Suppressor macrophage treated with lipopolysaccharide for 1 hour (primary cell): ENCODE measurements at places on chromosomes 6 and 20.

DNA sequence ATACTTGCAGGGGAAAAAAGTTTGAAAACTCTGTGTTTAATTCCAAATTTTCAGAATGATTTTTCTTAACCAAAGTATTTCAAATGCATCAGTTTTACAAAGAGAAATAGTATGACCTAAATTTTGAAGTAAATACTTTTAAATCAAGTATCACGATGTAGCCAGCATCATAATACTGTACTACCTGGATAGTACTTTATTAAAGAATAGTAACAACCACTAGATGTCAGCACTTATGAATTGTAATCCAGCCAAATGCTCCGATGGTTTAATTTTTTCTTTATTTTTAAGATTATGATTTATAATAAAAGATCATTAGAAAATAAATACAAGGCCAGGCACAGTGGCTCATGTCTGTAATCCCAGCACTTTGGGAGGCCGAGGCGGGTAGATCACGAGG is 37.2 kb upstream of the HACE1 start:
- DNase-seq = no peak

DNA sequence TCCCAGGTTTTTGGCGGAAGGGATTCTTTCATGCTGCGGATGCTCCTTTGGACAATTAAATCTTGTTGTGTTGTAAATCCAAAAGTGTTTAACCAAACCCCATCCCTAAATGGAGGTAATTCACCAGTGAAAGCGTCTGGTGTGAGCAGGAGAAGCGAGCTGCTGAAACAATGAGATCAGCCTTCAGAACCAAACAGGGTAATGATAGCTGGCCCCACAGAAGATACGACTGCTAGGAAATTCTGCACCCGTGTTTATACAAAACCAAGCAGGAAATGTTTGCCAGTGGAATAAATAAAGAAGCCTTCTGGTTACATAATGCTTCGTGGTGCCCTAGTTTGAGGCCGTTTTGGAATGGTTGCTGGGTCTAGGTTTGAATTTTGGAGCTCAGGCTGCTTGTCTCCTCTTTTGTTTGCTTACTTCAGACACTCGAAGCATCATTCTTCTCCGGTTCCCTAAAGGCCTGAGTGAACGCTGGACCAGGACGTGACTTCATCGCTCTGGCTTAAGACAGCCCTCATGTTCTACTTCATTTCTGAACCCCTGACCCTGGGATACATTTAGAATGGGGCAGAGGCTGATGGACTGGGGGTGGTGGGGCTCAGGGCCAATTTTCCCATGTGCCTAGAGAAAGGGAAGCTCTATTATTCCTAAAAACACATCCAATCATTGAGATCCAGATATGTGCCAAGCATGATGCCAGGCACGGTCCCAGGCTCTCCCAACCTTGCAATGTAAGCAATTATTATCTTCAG is 61.6 kb upstream of the JAG1 start:
- DNase-seq = no peak

- DNase-seq = no peak
Observed at GRCh38 chr6:166930354-166930891, 25.9 kb downstream of the RNASET2 start.

DNA sequence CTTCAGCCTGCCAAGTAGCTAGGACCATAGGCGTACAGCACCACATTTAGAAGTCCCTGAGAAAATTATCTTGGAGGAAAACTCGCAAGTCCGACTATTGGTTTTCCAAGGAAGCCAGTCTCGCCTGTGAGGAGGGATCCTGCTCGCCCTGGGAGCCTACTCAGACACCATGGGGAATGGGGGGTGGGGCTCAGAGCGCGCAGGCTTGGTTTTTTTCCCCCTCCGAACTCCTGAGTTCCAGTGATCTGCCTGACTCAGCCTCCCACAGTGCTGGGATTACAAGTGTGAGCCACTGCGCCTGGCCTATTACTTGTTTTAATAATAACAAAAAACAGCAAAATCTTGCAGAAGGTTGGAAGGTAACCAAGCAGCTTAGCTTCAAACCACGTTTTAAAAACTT is 153.7 kb downstream of the OR2B2 start:
- no peak for DNase-seq

DNA sequence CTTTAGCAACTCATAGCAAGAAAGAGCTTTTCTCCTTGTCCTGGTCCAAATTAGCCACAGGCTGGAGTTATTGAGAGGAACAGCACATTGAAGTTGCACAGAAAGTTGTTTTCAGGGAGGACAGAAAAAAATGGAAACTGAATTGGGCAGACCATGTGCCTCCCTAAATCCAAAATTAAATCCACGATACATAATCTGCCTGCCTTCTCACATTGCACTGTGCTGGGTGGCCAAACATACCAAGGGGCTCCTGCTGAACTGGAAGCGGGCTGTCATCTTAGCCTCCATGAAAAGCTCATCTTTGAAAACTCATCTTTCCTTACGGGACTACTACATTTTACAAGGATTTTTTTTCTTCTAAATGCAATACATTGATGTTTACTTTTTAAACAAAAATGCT is 59.9 kb downstream of the TNFAIP3 start:
- DNase-seq = no peak

DNA sequence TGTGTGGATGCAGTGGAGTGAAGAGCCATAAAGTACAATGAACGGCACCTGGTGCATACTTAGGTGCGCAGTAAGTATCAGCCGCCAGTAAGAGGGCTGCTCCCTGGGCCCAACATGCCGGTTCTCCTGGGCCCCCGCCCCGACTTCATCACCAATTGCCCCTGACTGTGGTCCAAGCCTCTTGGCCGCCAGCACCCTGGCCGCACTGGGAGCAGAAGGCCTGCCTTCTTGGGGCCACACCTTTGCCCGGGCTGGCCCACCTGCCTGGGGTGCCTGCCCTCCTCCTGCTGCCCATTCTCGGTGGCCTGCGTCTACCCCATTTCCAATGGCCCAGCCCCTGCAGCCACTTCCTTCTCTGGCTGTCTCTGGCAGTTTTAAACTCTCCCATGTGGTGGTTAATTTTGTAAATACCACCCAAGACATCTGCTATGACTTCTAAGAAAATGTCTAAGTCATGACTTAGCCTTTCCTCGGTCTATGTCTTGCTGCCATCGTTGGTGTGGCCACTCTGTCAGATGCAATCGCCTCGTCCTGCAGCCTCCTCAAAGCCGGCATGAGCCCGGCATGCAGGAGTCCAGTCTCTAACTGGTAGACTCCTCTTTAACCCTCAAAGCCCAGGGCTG is 36.8 kb downstream of the PMEPA1 start:
- DNase-seq = no peak

DNA sequence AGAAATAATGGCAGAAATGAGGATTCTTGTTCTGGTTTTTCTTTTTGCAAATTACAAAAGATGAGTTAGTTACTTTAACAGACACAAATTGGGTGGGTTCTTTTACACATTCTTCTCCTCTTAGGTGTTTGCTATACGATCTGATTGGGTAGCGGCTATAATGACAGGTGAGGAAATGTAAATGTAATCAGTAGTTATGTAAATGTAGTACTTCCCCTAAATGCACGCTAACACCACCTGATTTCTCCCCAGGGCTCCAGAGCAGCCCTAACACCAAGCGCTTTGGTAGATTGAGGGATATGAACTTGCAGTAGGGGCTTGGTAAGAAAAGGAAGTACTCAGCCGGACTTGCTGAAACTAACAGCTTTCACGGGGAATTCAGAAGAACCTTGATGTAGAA is 499.4 kb upstream of the NOX3 start:
- DNase-seq = peak; percentile 10

DNA sequence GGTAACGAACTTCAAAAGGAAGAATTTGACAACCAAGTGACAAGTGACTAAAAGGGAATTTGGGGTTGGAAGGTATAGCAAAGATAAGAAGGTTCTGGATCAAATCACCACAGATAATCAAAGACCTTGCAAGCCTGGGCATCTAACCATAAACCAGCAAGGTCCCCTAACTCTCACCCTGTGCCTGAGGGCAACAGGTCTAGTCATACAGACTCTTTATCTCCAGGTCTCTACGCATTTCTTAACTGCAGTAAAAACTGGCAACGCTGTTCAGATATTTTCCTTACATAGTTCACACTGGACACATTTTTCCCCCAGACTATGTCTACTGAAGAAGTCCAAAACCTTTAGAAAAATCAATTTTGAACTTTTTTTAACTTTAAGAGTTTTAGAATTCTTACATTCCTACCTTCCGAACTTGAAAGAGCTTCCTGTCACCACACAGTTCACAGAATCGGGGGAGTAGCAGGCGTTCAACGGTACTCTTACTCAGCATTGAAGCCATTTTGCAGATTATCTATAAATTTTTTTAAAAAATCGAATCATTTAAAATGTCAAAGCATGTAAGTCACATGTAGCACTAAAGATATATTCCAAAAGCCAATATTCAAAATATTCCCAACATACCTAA is 23.0 kb upstream of the ANKRD60 start:
- no peak for DNase-seq

GRCh38 chr20:10236540-10237533 is 18.2 kb downstream of the SNAP25 start:
- no peak for DNase-seq

DNA sequence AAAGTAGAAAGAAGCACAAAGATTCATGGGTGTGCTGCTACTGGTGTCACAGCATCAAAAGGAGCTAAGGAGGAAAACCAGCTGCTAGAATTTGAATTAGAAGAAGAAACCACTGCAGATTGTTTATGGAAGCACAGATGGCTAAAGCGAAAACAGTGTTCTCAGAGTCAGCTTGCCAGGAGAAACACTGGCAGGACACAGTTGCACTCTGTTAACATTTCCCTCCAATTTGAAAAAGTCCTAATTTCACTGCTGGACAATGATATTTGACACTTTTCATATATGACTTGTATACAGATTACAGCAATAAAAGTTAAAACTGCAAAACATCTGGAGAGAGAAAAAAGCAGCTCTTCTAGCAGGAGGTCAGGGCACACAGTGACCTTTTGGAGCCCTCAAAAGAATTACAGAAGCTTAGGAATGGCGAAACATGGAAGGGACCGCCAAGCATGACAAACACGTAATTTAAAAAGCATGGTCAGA is 314.5 kb downstream of the COL12A1 start:
- DNase-seq = no peak

DNA sequence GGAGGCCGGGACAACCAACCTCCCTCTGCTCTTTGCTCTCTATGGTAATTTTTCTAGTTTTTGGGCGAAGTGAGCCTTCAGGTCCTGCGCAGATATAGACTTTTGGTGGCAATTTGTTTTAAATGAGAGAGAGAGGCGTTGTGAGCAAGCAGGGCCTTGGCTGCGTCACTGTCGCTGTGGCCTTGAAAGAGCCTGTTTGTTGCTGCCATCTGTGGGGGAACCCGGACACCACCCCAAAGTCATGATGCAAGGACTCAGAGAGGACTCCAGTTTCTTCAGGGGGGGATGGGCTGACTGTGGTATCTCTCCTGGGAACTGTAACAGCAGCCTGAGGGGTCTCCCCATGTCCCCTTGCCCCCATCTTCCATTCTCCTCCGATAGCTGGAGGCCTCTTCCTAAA is 462.7 kb upstream of the SULF2 start:
- DNase-seq = no peak

GRCh38 chr20:37734228-37734985 is 40.6 kb downstream of the CTNNBL1 start:
- peak; percentile 7 for DNase-seq

- no peak for DNase-seq
Observed at GRCh38 chr6:20845592-20845991, 311.3 kb downstream of the CDKAL1 start.

DNA sequence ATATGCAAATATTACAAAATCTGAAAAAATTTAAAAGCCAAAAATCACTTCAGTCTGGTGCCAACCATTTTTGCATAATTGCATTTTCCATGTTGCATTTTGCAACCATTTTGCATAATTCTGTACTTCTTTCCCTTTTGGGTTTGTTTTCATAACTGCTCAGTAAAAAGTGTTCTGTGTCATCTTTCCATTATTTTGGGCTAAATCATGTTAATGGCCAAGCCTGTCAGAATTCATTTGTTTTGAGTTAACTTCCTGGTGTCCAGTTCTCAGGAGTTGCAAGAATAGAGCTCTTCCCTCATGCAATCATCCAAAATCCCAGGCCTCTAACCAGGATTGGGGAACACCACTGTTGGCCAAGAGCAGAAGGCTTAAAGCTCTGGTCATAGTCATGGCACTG is 133.6 kb downstream of the MTHFD1L start:
- DNase-seq = peak; percentile 25

GRCh38 chr6:26205625-26206574 is 118.7 kb downstream of the HFE start:
- peak; percentile 80 for DNase-seq

- DNase-seq = peak; percentile 82
Observed at GRCh38 chr6:41271901-41272395, 14.5 kb downstream of the TREM1 start.

- DNase-seq = no peak
Observed at GRCh38 chr20:59365611-59366285, 65.3 kb downstream of the EDN3 start.

DNA sequence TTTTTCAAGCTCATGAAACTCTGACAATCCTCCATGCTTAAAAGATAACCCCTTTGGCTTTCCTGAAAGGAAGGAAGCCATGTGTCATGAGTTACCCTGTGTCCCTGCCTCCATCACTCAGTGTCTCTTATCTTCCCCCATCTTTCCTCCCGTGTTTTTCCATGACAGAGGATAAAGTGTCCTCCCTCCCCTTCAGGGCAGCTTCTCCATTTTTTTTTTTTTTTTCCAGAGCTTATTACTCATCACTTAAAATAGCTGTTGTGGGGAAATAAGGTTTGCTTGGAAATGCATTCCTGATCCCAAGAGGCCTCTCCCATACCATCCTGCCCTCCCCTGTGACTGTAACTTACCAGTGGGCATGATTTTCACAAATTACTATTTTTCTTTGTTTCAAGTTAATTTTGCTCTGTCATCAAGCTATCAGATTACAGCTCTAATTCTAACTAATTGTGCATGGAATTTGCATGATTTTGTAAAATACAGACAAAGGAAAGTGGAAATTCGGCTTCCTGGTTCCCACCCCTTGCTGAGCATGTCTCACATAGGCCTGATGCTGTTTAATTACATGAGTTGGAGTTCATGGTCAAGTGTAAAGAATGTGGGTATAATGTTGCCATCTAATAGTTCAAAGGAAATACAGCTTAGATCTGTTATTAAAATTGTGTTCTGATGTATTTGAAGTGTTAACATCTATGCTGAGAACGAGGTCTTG is 614.5 kb upstream of the FLRT3 start:
- no peak for DNase-seq

- no peak for DNase-seq
Observed at GRCh38 chr6:107770541-107770940, 53.6 kb downstream of the SCML4 start.

GRCh38 chr6:133705066-133705465 is 183.8 kb upstream of the TCF21 start:
- DNase-seq = no peak
